Hematopoietic multipotent progenitor cell treated with erythropoietin and hydrocortisone succinate and interleukin-3 and kit ligand, for 4 days (in vitro differentiated cells): ENCODE measurements at places on chromosomes 1 and 21.

DNA sequence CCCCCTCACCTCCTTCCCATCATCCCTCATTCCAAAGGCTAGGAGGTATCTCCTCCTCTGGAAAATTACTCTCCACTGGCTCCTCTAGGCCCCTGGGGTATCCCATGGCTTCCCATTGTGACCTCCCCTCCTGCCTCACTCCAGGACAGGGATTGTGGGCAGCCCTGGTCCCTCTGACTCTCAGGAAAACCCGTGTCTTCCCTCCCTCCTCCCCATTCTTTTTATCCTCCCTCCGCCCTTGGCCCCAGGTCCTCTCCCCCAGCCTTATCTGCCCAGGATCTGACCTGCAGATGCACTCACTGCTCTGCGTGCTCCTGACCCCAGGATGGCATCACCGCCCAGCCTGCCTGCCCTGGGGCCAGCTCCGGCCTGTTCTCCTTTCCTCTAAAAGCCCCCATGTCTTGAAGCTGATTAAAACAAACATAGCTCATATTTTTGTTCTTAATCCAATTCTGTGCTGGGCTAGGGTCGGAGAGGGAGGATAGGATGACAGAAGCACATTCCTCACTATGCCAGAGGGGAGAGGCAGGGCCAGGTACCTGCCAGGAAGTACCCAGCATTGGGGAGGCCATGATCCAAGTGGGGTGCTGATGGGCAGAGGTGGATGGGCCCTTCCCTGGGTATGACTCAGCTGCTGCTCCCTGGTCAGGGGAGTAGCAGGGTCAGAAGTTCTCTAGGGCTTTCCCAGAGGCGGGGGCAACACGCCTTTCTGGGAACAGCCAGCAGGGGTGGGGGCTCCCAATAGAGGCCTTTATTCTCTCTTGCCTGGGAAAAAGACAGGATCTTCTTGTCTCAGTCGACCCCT lies 13.8 kb upstream of the UBL4B start:
- no peak for DNase-seq

DNA sequence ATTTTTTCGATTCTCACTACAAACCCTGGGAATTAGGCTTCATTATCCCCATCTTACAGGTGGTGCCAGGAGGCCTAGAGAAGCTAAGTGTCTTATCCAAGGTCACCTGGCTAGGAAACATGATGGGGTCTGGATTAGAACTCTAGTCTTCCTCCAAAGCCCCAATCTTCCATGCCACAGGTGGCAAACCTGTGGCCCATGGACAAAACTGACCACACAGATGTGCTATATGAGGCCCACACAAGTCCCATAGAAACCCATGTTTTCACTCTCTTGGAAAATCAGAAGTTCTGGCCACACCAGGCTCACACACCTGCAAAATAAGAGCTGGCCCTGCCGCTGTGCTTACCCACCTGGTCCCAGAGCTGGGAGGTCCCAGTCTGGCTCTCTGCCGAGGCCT lies 21.6 kb downstream of the VWA5B1 start:
- no peak for DNase-seq

DNA sequence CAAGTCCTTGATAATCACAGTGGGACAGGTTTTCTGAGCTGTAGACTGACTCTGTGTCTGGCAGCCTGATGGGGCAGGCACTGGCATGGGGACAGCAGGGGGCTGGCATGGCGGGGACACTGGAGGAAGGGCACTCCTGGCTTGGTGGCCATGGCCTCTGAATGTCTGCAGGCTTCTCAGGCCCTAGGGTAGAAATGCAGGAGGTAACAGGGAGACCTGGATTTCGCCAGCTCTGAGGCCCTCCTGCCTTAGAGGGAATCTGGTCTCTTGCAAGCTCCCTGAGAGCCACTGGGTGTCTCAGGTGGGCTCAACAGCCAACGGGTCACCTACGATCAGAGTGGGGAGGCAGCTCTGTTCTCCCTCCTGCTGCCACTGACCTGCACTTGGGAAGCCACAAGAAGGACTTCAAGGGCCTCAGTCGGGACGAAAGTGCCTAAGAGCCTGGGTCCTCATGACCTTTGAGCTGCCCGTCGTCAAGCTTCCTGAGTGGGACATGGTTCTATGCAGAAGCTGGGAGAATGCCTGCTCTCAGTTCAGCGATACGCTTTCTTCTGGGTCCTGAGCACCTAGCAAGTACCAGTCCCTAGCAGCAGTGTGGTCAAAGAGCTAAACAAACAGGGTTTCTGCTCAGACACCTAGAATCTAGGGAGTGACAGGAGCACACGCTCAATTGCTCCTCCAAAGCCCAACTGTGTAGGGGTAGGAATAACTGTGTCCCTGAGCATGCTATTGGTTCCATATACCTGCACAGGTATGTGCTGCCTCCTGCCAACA lies 569.0 kb downstream of the PTPRU start:
- no peak for DNase-seq

GRCh38 chr1:92399076-92399475 lies 87.6 kb downstream of the GFI1 start:
- peak; percentile 41 for DNase-seq

DNA sequence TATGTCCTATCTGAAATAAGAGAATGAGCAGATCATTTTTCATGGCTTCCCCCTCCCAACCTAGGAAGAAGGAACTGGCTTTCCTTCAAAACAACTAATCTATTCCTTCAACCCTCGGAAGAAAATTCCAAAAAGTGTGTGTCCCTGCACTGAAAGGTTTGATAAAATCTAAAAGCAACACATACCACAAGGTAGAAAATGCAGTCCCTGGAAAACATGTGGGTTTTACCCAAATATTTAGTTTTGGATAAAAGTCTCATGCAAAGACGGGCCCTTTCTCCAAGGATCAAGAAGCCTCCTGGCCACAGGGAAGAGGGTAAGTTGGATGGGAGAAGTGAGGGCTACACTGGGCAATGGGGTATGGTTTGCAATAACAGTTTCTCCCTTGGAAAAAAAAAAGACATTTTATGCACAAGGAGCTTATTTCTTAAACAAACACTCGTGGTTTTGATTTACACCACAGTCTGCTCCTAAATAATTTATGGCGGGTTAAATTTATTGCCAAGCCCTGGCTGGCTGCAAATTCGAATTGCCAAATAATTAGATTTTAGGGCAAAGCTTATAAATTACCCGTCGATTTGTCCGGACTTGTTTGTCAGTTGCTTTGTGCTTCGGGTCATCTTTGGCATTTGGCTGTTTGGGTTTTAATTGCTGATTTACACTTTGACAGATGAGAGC lies 28.9 kb downstream of the ERI3 start:
- DNase-seq: no peak

DNA sequence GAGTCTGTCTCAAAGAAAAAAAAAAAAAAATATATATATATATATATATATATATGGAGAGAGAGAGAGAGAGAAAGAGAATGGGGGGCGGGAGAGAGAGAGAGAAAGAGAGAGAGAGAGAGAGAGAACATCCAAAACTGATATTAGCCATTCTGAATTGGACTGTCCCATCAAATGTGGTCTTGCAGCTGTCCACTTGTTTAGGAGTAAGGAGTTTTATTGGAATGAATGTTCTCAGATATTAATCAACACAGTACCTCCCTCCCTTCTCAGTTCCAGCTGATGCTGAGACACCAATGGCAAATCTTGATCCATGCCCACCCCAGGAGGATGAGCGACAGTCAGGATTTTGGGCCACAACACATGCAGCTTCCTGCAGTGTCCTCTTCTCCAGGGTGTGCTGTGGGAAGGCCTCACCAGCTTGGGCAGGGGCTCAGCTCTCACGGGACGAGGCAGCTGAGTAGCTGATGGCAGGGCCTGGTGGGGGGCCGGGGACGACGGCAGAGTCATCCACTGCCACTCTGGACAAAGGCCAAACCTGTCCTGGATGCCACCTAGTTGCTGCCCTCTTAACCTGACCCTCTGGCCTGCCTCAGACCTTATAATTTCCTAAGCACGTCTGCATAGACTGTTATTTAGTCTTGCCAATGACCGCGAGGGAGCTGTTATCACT lies 9.3 kb upstream of the CLDN14 start:
- DNase-seq: no peak

DNA sequence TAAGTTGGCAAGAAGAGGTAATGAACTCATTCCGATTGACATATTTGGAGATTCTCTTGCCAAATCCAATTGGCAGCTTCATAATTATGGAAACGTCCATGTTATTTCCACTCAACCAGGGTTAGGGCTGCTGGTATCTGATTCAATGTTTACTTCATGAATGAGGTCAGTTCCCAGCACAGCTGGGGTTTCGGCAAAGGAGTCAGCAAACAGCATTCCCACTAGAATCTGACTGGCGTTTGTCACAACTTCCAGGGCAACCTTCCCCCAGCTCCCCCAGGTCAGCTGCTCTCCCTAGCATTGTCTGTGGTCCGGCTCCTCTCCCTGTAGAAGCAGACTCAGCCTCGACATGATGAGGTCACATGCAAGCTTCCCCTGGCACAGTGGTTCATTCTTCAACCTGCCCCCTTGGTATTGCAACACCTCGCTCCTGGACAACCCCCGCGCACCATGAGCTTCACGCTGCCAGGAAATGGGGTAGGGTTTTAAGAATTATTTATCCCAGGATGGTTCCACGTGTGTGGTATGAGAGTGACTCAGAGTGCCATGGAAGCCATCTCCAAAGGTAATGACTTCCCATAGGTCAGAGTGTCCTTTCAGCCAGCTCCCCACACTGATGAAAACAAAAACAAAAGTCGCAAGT lies 100.7 kb upstream of the SLC25A33 start:
- peak; percentile 24 for DNase-seq

DNA sequence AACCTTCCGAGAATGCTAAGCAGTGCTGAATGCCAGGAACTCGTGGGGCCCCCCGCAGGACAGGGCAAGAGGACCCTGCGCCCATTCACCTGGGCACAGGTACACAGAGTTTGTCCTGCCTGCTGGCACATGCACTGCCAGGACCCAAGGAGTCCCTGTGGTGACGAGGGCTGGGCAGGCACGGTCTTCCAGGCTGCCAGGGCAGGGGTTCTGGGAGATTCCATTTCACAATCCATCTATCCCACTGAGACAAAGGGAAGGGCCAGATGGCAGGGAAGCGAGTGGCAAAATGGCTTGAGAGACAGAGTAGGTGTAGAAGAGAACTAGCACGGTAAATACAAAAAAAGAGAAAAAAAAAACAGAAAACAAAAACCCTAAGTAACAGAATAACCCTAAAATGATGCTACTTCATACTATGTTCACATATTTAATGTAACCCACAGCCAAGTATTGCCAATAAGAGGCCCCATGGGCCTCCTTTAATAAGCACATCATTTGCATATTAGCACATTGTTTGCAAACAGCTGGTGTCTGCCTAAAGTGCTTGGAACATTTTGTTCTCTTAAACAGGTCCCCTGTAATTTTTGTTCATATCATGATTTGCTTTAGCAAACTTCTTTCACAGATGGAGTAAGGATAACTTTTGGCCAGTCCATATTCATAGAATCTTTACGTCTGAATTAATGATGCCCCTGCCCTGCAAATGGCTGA lies 83.8 kb downstream of the STUM start:
- no peak for DNase-seq

- no peak for DNase-seq
These were observed 70.3 kb downstream of the PROX1 start for GRCh38 chr1:214058076-214058475.

DNA sequence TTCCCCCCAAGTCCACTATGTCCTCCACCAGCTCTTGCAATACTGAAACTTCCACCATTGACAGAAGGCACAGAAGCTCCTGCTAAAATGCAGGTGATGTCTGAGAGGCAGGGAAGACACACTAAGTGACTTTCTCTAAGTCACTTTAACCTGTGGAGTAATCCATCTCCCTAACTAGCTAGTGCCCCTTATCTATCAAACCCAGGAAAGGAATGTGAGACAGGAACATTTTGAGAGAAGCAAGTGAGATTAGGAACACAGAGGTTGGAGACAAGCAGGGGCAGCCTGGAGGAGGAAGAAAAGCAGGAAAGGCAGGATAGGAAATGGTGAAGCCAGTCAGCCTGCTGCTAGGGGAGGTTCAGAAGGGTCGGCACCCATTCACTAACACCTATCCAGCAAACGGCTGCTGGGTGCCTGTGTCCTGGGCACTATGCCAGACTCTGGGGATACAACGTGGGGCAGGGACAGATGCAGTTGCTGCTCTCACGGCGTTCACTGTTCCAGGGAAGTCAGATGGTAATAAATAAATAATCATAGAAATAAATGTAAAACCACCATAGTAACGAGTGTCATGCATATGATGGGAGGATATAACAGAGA lies 7.0 kb downstream of the GPA33 start:
- DNase-seq: no peak

DNA sequence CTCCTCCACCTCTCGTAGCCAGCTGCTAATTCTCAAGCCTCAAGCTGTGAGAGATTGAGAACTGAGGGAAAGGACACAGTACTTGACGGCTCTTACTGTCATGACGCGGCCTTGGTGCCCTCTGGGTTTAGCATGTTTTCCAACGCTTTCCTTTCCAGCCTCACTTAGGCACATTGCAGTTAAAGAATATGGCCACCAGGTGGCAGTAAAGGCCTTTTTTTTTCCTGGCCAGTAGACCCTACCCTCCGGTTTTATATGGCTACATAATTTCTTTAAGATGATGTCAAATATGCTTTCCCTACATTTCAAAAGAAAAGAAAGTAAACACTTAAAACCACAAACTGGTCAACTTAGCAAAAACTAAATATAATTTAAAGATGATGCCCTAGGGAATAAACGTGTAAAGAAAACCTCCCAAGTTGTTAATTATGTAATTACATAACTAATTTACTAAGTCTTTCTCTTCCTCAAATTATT lies 56.8 kb upstream of the PRDX6 start:
- peak; percentile 91 for DNase-seq

- peak; percentile 87 for DNase-seq
These were observed 1.0 kb downstream of the YOD1 start for GRCh38 chr1:207049974-207050391.

DNA sequence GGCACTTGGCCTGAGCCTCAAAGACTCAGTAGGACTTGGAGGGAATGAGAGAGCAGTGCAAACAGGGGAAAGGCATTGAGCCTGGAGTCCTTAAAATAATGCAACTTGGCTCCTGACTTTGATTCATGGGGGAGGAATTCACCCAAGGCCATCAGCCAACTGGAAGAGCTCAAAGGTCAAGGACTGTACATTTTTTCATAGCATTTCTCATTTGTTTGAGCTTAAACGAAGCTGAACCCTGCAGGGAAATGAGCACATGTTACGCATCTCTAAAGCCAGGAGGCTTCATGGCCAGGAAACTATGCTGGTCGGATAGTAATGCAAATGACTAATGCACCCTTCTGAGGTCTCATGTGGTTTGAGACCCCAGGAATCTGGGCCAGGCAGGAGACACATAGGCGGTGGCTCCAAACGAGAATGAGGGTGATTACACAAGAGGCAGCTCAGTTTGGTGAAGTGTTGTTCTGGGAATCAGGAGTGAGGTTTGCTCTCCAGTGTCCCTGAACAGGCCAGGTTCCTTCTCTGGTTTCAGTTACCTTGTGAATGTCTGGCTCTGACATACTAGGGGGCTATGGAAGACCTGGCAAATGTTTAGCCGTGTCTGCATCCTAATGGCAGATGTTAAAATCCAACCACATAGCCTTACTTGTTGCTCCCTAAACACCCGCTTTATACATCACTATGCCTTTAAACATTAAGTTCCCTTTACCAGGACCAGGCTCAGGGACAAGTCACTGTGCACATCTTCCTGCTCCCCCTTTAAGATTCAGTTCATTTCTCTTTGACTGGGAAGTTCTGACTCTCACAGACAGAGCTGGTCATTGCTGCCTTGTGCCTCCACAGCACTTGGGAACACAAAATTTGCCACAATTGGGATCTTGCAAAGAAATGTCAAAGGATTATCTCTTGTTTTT lies 503.9 kb upstream of the USP24 start:
- DNase-seq: no peak

GRCh38 chr1:52203935-52204625 lies 62.2 kb downstream of the ZFYVE9 start:
- DNase-seq: peak; percentile 79
